ENCODE measurements at places on chromosomes 1 and 21.

DNA sequence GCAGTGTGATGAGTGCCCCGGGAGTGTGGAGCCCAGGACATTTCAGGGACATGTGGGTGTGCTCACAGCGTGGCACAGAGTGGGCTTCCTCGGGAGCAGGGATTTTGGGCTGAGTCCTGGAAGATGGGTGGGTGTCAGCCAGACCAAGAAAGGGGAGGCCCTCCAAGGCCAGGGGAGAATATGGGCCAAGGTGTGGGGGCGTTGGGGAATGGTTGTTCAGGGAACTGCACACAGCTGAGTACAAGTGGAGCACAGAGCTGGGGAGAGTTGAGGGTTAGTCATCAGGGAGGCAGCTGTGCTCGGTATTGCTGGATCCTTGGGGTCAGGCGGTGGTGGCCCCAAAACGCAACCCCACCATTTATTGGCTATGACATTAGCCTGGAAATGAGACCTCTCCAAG, 5.5 kb downstream of the POGK start:
- no peak for DNase-seq

DNA sequence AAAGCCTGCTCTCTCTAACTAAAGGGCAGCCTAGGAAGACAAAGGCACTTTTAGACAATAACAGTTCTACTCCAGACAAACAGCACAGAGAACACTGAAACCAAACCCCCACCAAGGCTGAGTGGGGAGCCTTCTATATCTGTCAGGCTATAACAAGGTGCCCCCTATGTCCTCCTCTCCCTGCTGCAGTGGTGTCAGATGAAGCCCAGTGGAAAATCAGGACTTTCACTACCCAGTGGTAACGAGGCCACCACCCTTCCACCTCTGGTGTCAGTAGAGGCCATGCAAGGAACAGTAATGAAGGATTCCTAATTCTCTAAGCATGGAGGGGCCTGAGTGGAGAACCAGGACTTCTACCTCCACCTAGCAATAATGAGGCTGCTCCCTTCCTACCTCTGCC, 83.7 kb downstream of the ZSWIM5 start:
- no peak for DNase-seq

GRCh38 chr1:32757213-32757895, 54.8 kb upstream of the SYNC start:
- no peak for DNase-seq

DNA sequence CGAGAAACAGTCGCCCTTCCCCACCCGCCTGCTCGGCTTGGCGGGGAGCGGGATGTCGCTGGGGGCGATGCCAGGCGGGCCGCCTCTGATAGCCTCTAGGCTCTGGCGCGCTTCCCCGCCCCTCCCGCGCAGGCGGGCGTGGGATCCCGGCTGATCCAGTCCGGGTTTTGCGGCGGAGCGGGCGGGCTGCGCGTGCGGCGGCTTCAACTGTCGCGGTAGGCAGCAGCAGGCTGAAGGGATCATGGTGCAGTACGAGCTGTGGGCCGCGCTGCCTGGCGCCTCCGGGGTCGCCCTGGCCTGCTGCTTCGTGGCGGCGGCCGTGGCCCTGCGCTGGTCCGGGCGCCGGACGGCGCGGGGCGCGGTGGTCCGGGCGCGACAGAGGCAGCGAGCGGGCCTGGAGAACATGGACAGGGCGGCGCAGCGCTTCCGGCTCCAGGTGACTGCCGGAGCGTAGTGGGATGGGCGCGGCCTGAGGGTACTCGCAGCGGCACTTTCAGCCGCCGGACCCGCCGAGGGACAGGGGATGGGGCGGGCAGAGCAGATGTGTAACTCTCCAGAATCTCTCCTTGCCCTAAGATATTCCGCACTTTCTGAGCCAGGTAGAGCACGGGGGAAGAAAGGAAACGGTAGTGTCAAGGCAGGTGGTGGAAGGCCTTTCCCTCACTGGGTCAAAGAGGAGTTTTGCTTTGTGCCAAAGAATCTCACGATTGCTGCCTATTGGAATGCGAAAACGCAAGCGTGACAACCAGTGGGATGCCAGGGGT, at the start of gene FAAH:
Gene FAAH, plus strand, starts transcription at position 210 of the 764 bp plus-strand sequence. Its CDS starts 32 bp downstream, at position 242.
- no peak for DNase-seq

DNA sequence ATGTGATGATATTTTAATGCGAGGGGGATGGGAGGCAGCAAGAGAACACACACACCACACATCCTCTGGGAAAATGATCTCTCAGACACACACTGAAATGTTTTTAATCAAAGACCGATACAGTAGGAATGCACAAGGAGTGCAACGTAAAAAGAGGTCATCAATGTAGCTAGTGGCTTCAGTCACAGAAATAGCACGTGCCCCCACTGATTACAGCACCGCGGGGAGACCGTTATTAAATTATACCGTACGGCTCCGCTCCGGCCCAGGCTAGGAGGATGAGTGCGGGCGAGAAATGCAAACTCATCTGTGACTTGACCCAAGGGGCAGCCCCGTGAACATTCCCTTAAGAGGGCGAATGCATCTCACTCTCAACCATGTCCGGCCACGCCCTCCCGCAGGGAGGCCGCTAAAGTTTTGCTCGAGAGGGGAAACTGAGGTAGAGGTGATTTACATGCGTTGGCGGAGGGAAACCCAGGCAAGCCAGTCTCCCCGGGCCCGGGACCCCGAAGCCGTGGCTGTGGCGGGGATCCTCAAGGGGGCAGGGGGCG, 552 bp downstream of the UBR4 start:
- DNase-seq, result no peak

DNA sequence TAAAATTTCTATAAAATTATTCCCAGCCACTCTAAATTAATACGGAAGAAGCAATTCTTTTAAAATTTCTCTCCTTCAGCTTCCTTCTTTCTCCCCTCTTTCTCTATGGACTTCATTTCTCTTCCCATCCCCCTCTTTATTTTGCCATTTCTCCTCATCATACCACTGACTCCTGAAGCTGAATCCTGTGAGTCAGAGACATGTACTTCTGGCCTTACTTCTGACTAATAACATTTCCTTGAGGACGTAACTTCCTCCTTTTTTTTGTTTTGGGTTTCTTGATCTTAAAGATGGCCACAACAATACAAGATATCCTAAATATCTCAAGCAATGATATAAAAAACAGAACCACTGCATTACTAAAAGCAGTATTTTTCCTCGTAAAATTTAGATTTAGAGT, 63.6 kb upstream of the DENND1B start:
- no peak for DNase-seq

DNA sequence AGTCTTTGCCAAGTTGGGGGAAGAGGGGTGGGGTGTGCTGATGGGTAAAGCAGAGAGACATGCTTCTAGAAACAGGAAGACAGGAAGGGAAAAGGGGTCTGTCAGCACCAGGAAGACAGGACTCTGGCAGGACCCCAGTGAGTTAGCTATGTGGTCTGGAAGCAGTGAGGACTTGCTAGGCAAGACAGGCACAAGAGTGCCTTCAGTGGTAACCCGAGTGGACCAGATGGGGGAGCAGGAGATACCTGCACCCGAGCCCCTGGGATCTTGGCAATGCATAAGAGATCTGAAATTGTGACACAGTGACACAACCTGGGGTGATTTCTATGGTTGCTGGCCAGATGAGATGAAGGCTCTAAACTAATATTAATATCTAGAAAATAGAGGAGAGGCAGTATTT, 7.0 kb downstream of the TLR5 start:
- no peak for DNase-seq

- DNase-seq, result no peak
These were observed 201.2 kb upstream of the L1TD1 start for GRCh38 chr1:61993331-61993961.
